ENCODE measurements at places on chromosomes 13 and 19.

- no peak for DNase-seq
Observed at GRCh38 chr13:43232144-43232872, 208.9 kb downstream of the DNAJC15 start.

DNA sequence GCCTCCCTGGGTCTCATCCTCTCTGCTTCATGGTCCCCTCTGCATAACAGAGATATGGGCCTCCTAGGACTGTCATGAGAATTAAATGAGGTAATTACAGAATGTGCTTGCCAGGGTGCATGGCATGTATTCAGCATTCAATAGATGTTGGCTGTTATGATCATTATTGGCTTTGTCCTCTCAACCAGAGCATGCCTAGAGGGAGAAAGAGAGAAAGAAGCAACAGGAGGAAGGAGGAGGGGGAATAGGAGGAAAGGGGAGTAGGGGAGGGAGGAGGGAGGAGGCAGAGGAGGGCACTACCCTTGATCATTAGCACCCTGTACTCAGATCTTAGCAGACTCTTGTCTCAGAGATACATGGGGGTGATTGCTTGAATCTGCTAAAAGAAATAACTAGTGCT, 41.0 kb upstream of the SIAH3 start:
- no peak for DNase-seq

DNA sequence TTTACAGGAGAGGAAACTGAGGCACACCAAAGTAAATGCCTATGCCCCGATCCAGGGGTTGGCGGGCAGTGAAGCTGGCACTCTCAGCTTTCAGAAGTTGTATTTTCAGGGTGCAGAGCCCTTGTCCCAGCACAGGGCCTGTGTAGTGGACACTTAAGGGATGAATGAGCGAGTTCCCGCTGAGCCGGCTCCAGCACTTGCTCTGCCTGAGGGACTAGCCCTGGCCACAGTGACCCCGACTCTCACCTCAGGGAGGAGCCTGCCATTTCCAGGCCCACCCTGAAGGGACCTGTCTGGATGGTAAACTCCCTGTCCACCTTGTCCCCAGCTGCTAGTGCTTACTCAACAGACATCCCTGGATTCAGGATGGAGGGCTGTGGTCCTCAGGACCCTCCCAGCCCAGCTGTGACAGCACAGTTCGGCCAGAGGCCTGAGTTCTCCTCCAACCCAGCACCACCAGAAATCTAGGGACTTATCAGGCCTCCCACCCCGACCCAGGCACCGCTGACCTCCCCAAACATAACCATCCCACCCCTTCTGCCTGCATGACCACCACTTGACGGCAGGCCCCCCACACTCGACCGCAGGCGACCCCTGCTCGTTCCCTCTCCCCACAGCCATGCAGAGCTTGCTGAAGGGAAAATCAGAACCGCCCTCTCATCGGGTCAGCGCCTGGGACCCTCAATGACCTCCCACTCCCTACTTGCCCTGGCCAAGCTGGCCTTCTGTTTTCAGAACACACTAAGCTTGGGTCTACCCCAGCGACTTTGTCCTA, 8.4 kb downstream of the PPP6R1 start:
- DNase-seq, result no peak

DNA sequence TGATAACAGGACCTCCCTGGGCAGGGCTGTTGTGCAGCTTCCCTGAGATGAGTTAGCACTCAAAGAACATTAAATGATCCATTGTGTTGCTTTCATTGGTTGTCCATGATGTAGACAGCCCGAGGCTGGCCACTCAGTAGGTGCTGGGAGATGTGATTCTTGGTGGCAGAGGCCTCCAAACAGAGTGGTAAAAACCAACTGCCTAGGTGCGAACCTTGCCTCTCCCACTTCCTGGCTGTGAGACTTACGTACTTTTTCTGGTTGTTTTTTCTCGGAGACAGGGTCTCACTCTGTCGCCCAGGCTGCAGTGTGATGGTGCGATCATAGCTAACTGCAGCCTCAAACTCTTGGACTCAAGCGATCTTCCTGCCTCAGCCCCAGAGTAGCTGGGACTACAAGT, 6.2 kb downstream of the SARS2 start:
- DNase-seq, result no peak

GRCh38 chr19:33064792-33065550, at the start of gene RHPN2:
Gene RHPN2 (minus strand): TSS chr19:33064888. CDS start chr19:33064852, 36 bp downstream.
- DNase-seq, result peak; percentile 9

GRCh38 chr13:19161308-19161707, 20.3 kb downstream of the TUBA3C start:
- no peak for DNase-seq

DNA sequence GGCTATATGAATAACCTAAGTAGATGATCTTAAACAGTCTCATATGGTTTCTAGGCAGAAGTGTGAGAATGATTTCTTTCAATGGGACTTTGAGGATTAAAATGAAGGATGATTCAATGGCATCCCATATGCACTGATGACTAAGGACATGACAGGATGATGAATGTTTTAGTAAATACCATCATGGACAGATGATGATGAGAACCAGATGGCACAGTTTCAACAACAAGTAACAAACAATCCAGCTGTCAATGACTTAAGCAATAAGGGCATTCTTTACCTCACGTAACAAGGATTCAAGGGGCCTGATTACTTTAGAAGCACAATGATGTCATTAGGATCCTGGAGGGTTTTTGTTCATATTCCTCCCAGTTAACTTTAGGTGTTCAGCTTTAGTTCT, 2678.4 kb downstream of the PCDH9 start:
- no peak for DNase-seq

DNA sequence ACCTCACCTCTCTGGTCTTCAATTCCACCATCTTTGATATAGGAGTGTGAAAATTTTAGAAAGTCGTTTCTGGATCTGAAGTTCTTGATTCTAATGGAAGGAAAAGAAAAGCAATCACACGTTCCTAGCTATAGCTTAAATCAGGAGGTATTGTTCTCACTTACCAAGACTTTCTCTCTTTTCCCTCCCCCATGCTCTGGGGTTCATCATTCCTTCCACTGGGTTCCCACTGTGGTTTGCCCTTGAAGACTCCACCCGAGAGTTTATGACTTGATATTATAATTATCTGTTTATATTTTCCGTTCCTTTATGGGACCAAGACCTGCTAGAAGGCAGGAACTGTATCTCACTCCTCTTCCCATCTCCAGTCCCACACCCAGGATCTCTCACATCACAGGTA, 76.6 kb downstream of the AKAP11 start:
- DNase-seq, result no peak

DNA sequence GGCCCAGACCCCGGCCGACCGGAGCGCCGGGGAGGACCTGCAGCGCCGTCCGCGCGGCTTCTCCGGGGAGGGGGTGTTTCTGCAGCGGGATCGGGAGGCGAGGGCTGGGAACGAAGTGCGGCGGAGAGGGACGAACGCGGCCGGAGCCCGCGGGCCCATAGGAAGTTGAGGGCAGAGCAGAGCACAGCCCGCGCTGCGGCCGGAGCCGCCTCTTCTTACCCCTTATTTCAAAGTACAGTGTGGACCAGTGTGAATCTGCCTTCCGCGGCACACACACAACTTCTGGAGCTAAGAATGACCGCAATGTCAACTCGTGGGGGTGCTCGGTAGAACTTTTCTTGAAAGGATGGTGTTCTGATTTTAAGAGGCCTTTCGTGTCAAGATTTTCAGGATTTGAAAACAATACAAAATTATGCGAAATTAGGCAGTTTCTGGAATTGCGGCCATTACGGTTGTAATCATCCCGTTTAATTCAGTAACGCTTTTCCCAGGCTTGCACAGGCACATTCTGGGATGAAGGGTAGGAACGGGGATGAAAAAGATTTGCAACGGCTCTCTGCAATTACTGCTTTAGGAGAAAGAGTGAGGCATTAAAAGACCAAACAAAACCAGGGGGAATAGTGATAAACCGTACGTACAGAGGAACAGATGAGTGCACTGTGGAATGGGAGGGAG, 821 bp downstream of the TDRD3 start:
- no peak for DNase-seq

DNA sequence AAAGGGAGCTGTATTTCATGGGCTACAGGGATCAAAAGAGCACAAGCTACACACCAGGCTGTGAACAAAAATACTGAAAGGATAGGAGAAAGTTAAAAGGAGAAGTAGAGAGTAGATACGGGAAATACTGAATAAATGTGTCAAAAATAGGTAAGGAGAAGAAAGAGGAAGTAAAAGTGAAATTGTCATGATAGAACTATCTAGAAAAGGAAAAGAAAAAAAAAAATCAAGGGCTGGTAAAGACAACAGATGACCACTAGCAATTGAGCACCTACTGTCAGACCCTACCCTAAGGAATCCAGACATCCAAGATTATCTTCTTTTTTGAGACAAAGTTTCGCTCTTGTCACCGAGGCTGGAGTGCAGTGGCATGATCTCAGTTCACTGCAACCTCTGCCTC, 4.8 kb downstream of the RUBCNL start:
- DNase-seq, result no peak

DNA sequence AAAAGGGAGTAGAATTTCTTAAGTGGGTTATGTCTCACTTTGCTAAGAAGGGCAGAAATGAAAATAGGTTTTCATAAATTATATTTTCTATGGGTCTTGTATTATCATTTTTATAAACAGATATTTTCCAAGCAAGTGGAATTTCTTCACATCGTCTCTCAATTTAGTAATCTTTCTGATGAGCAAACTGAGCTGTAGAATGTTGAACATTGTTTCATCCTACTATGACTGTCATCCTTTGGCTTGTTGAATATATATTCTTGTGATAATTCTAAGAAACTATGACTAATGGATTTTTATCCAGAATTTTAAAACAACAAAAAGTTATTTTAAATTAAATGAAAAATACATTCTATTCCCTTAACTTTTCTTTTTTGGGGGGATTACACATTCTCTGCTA, 313.8 kb downstream of the ENOX1 start:
- DNase-seq, result no peak

DNA sequence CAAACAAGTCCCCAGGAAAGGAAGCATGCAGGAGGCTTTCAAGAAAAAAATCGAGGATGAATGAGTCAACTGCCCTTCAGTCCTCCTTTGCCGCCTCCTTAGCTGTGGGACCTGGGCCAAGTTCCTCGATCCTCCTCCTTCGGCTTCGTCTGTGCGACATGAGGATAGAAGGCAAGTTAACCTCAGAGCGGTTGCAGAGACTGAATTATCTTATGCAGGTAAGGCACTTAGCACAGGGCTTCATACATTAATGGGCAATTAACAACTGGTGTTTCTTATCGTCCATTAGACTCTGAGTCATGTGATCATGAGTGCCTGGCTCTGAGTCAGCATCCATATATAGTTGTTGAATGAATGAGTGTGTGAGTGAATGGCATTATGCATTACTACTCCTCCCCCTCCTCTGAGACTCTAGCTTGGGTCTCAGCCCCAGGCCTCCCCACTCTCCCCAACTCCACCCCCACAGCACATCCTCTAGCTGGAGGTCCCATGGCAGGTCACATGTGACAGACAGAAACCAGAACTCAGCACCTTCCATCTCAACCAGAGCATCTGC, 1.6 kb upstream of the TTC9B start:
- DNase-seq, result no peak

GRCh38 chr13:104962411-104962810, 1573.1 kb downstream of the EFNB2 start:
- no peak for DNase-seq

- DNase-seq, result peak; percentile 17
Observed at GRCh38 chr13:80341101-80341755, at the start of gene SPRY2. Gene SPRY2 (minus strand): TSS chr13:80341126. CDS start chr13:80337705, 3,421 bp downstream.

DNA sequence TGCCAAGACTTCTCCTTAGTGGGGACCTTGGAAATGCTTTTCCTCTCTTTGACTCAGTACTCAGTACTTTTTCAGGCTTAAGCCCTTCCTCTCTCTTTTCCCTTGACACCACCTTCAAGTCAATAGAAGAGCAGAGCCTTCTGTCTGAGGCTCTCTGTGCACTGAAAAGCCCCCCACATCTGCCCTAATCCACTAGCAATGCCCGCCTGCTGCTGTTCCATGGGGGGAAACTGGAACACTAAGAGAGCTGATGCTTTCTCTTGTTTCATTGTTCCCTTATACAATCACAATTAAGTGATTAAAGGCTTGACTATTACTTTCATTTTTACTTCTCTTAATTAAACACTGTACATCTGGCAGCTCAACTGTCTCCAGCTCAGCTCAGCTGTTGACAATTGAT, 254.5 kb downstream of the SLITRK6 start:
- DNase-seq, result no peak

- DNase-seq, result no peak
Observed at GRCh38 chr19:17721821-17722220, 2.5 kb downstream of the MAP1S start.

- DNase-seq, result peak; percentile 25
Observed at GRCh38 chr19:2167896-2168618, 4.3 kb downstream of the DOT1L start.

GRCh38 chr19:34316741-34317301, 48.2 kb upstream of the GPI start:
- no peak for DNase-seq

- DNase-seq, result no peak
Observed at GRCh38 chr13:110799246-110800236, 86.0 kb downstream of the ING1 start.

DNA sequence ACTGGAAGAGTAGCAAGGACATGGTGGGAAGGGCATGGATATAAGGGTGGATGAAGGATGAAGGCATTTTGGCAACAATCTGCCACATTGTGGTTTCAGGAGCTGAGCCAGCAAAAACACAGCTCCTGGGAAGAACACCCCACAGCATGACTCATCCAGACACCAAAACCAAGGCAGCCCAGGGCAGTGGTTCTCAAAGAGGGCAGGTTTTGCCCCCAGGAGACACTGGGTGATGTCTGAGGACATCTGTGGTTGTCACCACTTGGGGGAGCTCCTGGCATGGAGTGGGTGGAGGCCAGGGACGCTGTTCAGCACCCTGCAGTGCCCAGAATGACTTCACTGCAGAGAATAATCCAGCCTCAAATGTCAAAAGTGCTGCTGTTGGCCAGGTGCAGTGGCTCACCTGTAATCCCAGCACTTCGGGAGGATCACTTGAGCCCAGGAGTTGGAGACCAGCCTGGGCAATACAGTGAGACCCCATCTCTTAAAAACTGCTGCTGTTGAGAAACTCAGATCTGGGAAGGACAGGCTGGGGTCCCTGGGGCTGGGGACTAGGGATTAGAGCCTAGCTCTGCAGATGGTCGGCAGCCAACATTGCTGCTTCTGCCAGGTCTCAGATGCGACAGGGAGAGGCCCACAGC, 16.1 kb downstream of the ZFR2 start:
- no peak for DNase-seq

- no peak for DNase-seq
Observed at GRCh38 chr19:38221919-38222830, 1.8 kb downstream of the DPF1 start.

DNA sequence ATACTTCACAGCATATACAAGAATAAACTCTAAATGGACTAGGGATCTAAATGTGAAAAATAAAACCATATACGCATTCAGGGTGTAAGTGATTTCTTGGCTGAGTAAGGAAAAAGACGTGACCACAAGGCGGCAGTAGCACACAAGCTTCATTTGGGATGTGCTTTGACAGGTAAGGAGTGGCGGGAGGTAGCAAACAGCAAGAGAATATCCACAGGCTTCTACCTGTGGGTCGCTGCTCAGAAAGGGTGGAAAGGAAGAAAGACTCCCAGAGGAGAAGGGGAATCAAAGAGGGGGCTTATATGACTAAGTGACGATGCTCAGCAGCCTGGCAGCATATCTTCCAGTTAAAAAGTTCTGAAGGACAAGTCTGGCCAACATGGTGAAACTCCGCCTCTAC, 2.5 kb upstream of the ZNF121 start:
- peak; percentile 52 for DNase-seq

Measured in stimulated activated CD8-positive, alpha-beta memory T cell treated with anti-CD3 and anti-CD28 coated beads, Interleukin-4, amount 100 ng/mL, for 4 hours (primary cell).